GM23248 (cell line): ENCODE measurements at places on chromosomes 1 and 21. TPM values are rescaled to one million over a fixed set of nuclear protein-coding genes. Genes with fewer than 3 reads are reported as not detected.

Gene DIRAS3
- 13.3 and 18.5 TPM in 2 replicates for polyA plus RNA-seq

Gene ACTL8
- not detected in 2 replicates for polyA plus RNA-seq

Gene FHAD1
- 0.24 TPM in 1 of 2 replicates, not detected in the other for polyA plus RNA-seq

Gene TRMT1L
- polyA plus RNA-seq = 9.2 and 9.8 TPM in 2 replicates

Gene ADORA3
- not detected in 2 replicates for polyA plus RNA-seq

Gene ELF3
- polyA plus RNA-seq = not detected in 2 replicates

Gene LCE1C
- polyA plus RNA-seq = not detected in 2 replicates

Gene C1orf226
- 0.04 and 0.08 TPM in 2 replicates for polyA plus RNA-seq
